ENCODE measurements at places on chromosomes 12 and 14.

GRCh38 chr12:109724321-109724892, 10.8 kb downstream of the FAM222A start:
- DNase-seq = no peak

- DNase-seq = no peak
Measured at GRCh38 chr14:68373847-68374444, 418.9 kb downstream of the ZFP36L1 start.

DNA sequence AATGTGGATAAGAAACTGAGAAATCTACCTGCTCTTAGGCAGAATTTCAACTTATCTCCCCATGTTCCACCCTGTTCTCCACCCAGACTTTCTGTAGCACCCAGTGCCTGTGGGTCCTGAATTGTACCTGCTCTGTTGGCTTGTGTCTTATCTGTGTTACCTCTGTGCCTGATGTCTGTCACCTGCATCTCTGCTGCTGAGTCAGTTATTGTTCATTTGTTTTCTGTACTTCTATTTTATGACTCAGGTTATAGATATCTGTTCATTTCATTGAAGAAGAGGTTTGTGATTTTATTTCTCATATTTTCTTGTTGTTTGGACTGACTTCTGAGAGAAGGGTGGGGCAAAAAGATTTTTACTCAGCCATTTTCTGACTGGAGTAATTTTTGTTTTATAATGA, 11.7 kb downstream of the SOCS4 start:
- DNase-seq = no peak

GRCh38 chr12:45256721-45257120, 40.8 kb downstream of the ANO6 start:
- no peak for DNase-seq

GRCh38 chr12:12491606-12492005, 71.1 kb downstream of the DUSP16 start:
- DNase-seq = no peak

DNA sequence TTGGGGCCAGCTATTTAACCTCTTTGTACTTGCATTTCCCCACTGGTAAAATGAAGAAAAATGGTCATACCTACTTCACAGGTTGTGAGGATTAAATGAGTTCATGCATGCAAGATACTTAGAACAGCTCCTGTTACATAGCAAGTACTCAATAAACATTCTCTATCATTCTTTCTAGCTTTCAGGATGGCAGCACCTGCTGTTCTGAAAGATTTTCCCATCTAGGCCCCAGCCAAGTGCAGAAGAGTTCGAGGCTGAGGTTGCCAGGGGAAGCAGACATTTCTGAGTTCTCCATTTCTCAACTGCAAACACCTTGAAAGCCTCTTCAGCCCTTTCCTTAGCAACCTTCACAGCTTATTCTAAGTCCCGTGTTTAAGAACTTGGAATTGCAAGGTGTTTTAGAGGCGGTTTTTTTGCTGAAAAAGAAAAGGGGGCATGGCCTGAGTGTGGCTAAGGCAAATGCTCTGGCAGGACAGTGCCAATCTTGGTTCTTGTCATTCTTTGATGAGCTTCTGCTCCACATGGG, 73.0 kb upstream of the PRMT8 start:
- no peak for DNase-seq

DNA sequence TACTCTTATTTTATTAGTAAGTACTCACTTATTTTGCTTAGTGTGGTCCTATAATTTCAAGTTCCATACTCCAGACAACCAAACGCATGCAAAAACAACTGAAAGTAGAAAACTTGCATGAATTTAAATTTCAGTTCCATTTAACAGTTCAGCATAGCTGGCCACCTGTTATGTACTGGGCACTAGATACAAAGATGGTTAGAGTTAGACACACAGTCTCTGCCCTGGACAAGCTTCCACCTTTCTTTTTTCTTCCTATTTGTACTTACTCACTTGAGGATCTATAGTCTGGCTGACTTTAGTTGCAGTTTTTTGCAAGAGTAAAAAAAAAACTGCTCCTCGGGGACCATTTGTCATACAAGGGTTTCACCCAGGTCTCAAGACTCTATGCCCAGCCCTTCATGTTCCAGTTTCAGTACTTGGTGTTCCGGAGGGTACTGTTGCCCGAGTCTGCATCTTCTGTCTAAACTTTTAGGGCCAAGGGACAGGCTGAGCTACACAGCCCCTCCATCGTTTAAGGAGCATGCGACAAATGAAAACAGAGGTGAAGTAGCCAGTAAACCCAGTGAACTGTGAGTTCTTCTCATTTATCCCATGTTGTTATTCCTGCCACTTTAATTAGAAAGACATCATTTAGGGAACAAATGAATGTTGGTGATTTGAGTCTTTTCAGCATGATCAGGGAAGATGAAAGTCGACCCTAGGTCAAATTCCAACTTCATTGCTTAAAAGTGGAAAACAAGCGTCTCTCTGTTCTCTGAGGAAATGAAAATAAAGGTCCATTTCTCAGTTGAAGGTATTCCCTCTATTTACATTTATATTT, 22.3 kb downstream of the RPGRIP1 start:
- peak; percentile 18 for DNase-seq

GRCh38 chr12:32062881-32063280, 43.8 kb upstream of the BICD1 start:
- DNase-seq = peak; percentile 18

GRCh38 chr14:53929871-53930715, 26.5 kb downstream of the BMP4 start:
- DNase-seq = no peak

DNA sequence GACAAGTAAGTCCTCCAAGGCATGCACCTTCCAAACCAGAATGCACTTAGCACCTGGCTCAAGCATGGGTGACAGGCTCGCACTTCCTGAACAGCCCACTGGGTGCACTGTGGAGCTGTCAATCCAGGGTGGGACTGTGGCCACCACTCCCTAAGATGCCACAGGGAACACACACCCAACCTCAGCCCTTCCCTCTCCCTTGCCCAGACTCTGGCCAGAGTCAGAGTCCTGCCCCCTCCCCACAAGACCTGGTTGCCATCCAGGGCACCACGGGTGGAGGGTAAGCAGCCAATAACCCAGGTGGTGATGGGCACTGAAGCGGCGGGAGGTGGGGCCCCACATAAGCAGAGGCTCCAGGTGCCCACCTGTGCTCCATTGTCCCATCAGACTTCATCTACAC, 160.6 kb downstream of the MYRFL start:
- no peak for DNase-seq

- no peak for DNase-seq
Measured at GRCh38 chr12:46373301-46374296, 1.0 kb upstream of the SLC38A2 start.

- DNase-seq = no peak
Measured at GRCh38 chr12:54588110-54588889, at the start of gene PPP1R1A. PPP1R1A (minus strand) TSS chr12:54588659; CDS start chr12:54588488, 171 bp downstream.

- no peak for DNase-seq
Measured at GRCh38 chr12:112788205-112788604, 3.3 kb upstream of the RPH3A start.

DNA sequence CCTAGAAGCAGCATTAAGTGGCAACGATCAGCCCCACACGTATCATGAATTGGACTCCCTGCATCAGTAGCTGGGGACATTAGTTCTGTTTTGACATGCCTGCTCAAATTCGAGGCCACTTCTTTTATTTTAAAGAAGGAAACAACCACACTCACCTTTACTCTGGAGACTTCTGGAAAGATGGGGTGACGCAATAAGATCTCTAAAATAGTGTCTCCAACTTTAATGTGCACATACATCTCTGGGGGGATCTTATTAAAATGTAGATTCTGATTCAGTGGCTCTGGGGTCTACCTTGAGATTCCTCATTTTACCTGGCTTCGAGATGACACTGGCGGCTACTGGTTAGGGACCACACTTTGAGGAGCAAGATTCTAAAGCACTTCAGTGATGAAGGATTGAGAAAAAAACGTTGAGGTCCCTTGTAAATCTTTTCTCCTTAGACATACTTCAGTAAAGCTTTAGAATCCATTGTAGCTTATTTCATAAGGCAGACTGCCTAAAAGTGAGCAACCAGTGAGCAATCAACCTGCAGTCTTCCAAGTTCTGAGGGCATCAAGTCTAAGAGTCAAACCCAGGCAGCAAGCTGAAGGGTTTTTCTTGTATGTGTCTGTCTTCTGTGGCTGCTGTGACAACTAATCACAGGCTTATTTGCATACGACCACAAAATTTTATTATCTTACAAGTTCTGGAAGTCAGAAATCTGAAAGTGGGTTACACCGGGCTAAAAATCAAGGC, 718.6 kb upstream of the TBX3 start:
- DNase-seq = no peak

- peak; percentile 71 for DNase-seq
Measured at GRCh38 chr12:103745962-103746361, 95.1 kb downstream of the NT5DC3 start.

GRCh38 chr14:36454599-36455240, 65.3 kb downstream of the NKX2-1 start:
- DNase-seq = no peak

GRCh38 chr12:57223191-57224165, 6.0 kb upstream of the SHMT2 start:
- DNase-seq = no peak

DNA sequence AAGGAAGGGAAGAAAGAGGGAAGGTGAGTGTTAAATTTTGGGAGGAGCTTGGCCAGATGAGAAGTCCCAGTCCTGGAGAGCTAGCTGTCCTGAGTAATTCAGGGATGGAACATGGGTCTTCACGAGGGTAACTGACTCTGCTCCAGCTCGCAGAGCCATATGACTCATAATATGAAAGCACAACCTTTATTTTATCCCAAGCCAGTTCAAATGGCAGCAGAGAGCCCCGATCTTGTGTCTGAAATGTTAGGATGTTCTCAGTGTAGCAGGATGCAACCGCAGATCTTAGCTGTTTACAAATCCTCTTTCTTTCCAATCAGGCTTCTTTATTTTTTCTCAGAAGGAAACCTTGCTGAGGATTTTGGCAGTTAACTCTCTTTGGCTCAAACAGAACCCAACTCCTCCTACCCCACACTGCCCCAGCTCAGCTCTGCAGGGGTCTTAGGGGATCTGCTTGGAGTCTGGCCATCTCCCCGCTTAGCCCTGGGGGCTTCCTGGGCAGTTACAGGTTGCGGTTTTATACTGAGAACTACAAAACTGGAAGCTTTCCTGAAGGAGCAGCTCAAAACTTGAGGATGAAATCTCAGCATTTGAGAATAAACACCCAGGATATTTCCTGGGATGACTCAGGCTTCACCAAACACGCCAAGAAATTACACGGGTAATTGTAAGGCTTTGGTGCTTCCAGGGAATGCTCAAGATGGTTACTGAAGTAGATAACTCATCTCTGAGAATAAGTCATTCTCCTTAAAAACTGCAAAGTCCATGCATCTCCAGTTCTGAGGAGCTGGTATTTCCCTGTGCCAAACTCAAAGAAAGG, 92.5 kb downstream of the VCPKMT start:
- DNase-seq = no peak

DNA sequence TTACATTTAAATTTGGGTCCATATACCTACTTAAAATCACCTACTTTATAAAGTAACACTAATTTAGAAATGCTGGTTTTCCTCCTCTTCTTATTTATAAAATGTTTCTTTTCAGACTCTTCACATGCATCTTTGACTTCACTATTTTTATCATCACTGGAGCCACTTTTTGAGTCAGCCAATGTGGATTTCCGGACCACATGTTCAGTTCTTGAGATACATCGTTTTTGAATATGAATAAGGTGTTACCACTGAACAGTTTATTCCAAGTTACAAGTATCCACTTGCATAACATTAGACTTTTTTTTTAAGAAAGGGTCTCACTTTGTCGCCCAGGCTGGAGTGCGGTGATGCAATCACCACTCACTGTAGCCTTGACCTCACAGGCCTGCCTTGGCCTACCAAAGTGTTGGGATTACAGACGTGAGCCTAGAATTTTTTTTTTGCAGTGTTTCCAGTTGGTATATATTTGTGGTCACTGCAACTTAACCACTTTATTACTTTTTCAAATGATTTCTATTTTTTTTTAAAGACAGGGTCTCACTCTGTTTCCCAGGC, 5.7 kb downstream of the FNTB start:
- DNase-seq = no peak

DNA sequence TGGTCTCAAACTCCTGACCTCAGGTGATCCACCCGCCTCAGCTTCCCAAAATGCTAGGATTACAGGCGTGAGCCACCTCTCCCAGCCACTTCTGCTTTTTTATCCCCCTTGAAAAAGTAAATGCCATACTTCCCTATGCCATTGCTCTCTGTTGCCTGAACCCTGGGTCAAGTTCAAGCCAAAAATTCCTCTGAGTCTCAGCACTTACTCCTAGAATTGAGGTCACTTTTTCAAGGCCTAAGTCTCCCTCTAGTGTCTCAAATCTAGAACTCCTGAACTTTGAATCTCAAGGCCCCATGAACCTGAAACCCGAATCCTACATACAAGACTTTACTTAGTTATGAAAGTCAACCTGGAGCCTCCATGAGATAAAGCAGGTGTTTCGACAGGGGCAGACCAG, 1.4 kb upstream of the APOBEC1 start:
- no peak for DNase-seq

DNA sequence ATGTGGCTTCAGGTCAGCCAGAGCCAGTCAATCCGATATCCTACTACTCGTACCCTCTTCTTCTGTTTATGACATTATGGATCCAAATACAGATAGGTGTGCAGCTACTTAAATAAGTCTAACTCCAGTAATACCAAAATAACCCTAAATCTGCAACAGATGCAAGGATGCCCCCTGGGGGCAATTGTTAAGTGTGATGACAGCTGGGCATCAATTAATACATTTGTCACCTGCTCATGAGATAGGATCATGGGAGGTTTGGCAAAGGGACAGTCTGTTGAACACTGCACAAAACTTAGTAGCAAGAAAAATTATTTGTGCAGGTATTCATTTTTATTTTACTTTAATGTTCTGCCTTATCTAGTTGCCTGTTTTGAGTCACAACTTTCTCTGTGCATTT, 83.2 kb downstream of the SLC38A6 start:
- DNase-seq = peak; percentile 8

DNA sequence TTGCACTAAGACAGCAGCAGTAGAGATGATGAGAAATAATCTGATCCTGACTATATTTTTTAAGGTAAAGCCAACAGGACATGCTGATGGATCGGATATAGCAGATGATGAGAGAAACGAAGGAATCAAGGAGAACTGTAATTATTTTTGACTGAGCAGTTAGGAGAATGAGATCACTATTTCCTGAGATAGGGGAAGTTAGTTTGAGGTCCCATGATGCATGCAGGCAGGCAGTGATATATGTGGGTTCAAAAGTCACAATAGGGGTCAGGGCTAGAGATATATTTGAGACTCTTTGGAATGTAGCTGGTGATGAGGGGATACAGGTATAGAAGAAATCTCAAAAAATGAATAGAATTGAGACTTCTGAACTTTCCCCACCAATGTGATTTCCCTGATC, 107.6 kb downstream of the GTF2A1 start:
- DNase-seq = no peak

GRCh38 chr12:78746001-78746400, 118.6 kb upstream of the SYT1 start:
- DNase-seq = no peak
